ENCODE measurements at places on chromosomes 7 and 10.

- no peak for DNase-seq
Observed at GRCh38 chr10:128660726-128661125, 534.5 kb upstream of the MKI67 start.

DNA sequence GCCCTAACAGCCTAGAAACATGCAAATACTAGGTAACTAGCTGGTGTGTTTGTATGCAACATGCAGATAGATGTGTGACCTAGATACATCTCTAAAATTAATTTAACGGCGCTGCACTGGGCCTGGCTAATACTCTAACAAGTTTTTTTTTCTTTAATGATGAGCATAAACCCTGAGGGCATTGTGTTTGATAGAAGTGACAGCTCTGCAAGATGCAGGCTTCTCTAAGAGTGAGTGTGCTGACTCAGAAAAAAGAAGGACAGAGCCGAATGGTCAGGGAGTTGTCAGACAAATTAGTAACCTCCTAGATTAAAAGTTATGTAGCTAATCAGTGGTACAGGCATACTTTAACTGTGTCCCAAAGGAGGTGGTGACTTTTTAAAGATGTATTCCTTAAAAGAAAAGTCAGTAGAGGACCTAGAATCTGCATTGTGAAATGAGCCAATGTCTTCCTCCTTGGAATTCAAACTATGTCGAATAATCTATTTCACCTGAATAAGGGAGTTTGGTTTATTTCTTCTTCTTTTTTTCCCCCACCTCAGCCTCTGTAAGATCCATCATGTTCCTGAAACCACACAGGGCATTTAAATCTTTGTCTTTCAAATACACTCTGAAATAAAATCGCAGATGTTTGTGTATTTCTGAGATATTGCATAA is 315.1 kb downstream of the GFRA1 start:
- DNase-seq, result no peak

DNA sequence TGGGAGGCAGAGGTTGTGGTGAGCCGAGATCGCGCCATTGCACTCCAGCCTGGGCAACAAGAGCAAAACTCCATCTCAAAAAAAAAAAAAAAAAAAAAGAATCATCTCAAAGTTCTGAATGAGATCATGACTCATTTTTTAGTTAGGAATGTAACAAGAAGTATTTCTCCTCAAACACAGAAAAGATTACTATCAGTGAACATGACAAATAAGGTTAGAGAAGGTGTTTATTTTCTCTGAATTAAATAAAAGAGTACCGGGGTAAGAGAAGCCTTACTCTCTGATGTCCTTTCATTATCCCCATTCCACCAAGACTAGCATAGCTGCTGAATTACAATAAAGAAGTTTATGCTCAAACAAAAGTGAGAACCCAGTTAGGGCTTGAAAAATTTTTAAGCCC is 50.1 kb downstream of the IPMK start:
- no peak for DNase-seq

DNA sequence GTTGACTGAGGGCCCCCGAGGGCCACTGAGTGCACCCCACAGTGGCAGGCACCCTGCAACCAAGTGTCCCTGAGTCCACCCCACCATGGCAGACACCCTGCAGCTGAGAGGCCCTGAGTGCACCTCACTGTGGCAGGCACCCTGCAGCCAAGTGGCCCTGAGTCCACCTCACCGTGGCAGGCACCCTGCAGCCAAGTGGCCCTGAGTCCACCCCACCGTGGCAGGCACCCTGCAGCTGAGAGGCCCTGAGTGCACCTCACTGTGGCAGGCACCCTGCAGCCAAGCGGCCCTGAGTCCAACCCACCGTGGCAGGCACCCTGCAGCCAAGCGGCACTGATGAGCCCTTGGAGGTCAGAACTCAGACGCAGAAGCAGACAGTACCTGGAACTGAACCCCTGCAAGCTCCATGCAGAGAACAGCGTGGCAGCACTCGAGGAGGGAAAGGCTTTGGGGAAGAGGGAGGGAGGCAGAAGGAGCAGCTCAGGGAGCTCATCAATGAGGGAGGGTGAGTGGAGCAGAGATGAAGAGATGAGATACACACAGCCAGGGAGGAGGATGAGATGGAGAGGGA is 156.5 kb downstream of the WDR37 start:
- no peak for DNase-seq

- no peak for DNase-seq
Observed at GRCh38 chr7:28479507-28479947, 67.2 kb downstream of the CREB5 start.

DNA sequence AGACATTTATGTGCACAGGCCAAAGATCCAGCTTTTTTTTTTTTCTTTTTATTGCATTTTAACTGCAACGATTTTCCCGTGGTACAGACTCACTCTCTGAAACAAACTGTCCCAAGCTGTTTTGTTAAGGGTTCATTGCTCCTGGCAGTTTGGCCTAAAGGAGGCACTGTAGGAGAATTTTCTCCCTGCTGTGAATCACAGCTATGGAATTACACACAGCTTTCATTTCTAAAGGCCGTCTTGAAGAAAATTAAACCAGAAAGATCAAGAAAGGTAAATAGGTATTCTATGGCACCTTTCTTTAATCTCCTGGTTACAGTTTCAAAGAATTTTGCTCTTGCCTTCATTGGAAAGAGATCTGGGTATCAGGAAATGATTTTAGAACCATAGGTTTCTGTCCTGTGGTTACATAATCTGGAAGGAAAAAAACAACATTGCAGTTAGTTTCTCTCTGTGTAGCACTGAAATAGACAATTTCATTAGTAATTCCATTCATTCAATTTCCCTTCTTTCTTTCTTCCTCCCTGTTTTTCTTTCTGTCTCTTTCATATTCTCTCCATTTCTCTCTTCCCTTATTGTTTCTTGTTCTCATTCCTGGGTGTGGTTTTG is 51.2 kb downstream of the PDK4 start:
- DNase-seq, result no peak

DNA sequence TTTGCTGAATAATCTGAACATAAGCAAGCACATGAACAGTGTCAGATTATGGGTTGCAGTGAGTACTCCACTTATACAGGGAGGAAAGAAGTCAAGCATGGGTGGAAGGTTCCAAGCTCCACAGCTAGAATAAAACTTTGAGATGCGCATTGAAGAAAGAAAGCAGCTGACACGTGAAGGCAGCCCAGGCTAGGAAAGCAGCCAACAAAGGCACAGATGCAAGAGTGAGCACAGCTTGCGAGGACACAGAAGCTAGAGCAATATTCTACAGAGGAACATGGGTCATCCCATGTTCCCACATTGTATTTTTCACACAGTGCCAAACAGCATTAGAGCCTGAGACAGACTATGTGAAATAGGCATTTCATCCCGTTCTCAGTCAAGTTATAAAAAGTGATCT is 194.6 kb upstream of the TBX20 start:
- DNase-seq, result no peak

DNA sequence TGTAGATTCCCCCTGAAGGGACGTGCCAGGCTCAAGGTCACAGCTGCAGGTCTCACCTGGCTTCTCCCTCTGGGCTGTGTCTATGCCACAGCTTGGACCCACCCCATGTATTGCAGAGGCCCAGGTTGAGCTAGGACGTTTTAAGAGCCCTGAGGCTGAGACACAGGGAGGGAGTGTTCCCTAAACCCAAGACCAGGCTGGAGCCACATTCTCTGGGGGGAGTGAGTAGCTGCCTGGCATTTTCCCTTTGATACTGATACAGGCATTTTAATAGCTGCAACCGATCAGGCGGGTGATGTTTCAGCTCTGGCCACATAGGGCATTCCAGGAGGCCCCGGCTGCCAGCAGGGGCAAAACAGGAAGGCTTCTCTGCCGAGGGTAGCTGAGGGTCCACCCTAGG is 13.4 kb downstream of the COL13A1 start:
- DNase-seq, result no peak

GRCh38 chr10:102408728-102409603 is 9.6 kb downstream of the PSD start:
- DNase-seq, result no peak

GRCh38 chr7:5620459-5620881 is 161.0 kb downstream of the RNF216 start:
- no peak for DNase-seq

GRCh38 chr10:32923134-32923533 is 34.9 kb downstream of the ITGB1 start:
- DNase-seq, result no peak

- no peak for DNase-seq
Observed at GRCh38 chr10:33945051-33945450, 610.6 kb upstream of the NRP1 start.

DNA sequence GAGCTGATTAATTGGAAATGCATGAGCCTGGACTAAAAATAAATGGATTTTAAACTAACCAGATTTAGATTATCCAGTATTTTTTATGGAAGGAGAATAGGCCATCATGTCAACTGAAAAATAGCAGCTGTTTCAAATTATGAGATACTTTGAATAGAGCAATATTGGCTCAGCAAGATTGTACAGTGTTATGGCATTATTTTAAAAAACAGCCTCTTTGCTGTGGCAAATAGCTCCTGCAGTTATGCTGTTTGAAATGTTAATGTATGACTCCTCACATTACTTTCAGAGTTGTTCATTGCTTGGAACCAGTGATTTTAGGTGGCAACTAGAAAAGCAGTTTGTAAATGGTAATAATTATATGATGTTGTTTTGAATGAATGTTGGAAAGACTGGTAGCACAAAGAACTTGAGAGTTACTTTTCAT is 244.5 kb downstream of the KIAA1217 start:
- DNase-seq, result no peak

All from stimulated activated CD8-positive, alpha-beta memory T cell treated with anti-CD3 and anti-CD28 coated beads, Interleukin-7, amount 100 ng/mL, for 1 hour (primary cell).